Stimulated activated CD4-positive, alpha-beta T cell treated with anti-CD3 and anti-CD28 coated beads, Interleukin-12 subunit alpha, Interleukin-12 subunit beta, amount 100 ng/mL, for 48 hours (primary cell): ENCODE measurements at places on chromosomes 12 and 14.

- DNase-seq = no peak
Measured at GRCh38 chr12:44874981-44875416, 1.1 kb downstream of the NELL2 start.

- DNase-seq = no peak
Measured at GRCh38 chr12:103917873-103918272, 12.3 kb upstream of the HSP90B1 start.

DNA sequence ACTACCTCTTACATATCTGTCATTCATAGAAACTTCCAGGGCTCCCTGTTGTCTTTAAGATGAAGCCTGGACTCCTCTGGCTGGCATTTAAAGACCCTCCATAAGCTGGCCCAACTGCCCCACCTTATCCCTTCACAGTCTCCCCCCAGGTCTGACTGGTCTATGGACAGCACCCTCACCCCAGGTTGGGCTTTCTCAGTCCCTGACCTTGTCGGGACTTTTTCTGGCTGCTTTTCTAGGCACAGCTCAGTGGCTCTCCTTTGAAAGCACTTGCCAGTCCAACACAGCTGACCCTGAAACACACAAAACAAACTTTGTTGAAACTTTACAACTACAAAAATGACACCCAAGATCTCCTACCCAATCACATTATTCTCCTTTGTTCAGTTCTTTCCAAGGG, 13.9 kb upstream of the MYH7 start:
- DNase-seq = no peak

GRCh38 chr12:49636979-49637755, 13.8 kb downstream of the PRPF40B start:
- peak; percentile 40 for DNase-seq

GRCh38 chr14:99317231-99318090, 45.5 kb upstream of the BCL11B start:
- DNase-seq = no peak

GRCh38 chr14:36442824-36443241, 77.2 kb downstream of the NKX2-1 start:
- DNase-seq = no peak

- no peak for DNase-seq
Measured at GRCh38 chr14:88947646-88948598, 123.5 kb downstream of the TTC8 start.

DNA sequence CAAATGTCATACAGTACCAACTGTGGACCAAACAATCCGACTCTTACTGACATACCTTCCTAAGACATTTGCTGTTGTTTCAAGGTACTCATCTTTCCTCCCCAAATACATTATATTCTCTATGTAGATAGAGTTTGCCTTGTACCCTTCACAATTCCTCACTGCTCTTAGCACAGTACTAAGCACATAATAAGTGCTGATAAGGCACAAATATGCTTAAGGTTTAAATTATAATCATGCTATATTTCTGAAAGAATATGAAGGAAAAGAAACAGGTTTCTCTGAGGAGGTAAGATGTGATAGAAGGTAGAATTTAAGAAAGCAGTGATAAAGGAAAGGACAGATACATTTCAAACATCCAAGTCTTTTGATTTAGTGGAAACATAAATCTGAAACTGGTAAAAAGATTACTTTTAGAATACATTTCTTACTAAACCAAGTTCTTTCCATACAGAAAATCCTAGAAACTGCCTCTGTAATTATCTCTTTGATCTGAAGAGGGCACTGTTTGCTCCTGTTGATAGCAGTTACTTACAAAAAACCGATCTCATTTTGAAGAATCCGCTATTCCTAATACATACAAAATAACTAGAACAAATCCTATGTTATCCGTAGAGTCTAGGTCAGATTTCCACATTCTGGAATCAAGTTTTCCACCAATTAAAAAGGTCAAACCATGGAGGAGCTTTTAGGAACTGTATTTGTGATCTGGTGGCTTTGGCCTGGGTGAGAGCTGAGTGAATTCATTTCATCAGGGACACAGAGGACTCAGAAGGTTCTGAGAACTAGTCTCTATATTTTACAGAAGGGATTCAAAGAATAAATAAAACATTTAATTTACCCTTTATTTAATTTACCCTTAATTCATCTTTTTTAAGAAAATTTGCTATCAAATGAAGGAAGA, 311.9 kb downstream of the DAD1 start:
- DNase-seq = no peak

GRCh38 chr12:92070864-92071445, 74.7 kb downstream of the BTG1 start:
- no peak for DNase-seq

DNA sequence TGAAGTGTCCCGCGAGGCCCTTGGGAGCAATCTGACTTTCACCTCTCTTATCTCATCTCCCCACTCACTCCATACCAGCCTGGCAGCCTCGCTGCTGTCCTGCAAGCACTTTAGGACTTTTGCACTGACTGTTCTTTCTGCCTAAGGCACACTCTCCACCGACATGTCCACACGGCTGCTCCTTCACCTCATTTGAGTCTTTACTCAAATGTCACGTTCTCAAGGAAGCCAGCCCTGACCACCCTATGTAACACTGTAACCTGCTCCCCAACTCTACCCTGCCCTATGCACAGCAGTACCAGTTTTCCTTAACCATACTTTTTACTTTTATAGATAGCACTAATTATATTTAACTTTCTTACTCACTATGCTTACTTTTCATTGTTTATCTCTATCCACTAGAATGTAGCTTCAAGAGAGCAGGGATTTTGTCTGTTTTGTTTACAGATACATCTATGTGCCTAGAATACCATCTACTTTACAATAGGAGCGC, 32.0 kb downstream of the PRKD1 start:
- no peak for DNase-seq

DNA sequence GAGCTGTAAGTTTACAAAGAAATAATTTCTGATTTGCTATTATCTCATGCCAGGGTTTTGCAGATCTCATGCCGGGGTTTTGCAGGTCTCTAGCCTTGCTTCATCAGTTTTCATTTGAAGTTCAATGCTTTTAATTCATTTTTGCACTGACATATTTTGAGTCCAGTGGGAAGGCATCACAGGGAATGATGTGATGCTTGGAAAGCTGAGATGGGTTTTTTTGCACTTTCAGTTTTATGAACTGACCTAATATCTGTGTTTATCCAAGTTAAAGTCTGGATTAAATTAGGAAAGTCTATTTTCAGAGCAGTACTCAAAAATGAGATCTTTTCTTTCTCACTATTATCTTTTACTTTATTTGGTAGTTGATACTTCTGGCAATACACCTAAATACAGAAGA, 23.6 kb upstream of the REP15 start:
- DNase-seq = no peak

DNA sequence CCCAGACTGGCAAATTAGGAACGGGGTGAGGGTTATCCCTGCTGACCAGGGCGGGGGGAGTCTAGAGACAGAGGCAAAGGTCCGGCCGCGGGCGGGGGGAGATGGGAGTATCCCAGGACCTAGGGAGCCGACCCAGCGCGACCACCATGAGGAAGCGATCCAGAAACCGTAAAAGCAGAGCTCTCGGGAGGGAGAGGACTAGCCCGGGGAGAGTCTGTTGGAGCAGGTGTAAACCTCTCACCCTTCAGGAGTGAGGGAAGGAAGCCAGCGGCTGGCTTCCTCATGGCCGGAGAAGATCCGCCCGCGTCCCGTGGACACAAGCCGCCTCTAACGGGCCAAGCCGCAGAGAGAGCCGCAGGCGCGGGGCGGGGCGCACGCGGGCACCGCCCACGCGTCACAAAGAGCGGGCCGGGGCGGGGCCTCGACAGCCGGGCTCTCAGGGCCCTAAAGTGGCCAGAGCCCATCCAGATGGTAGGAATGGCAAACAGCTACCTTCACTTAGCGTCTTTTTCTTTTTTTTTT, at the start of gene ACRBP:
TSS of gene ACRBP (minus strand) at position 350 of the 522 bp plus-strand sequence. CDS start at position 284, 66 bp downstream.
- DNase-seq = no peak

GRCh38 chr12:9344541-9344940, 136.3 kb upstream of the PZP start:
- no peak for DNase-seq

DNA sequence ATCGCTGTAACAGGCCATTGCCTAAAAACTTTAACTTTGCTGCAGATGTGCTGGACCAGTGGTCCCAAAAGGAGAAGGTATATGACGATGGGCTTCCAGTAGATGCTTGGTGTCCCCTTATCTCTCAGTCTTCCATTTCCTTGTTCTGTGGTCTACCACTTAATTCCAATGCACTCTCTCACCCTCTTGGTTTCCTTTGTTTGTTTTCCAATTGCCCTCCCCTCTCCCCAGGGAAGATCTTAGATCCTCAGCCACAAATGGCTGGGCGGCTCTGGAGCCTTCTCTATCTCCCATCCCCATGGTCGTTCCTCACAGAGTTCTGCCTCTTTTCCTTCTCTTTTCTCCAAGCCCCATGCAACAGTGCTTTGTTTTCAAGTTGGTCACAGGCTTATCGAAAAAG, 584 bp downstream of the ACSM4 start:
- no peak for DNase-seq

DNA sequence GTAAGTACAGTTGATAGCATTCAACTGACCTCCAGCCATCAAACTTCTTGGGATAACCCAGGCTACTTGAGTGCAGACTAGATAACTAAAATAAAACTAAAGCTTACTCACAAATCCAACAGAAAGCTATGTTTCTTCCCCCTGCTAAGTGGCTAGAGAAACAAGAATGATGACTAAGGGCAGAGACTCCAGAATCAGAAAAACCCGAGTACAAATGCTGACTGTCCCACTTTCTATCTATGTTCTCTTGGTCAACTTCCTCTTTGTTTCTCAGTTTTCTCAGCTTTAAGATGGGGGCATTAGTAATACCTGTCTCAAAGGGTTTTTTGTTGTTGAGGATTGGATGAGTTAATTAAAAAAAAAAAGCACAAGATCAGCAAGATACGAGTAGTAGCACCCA, 6.1 kb upstream of the NUAK1 start:
- DNase-seq = no peak
